Fibroblast of villous mesenchyme (primary cell): ENCODE measurements at places on chromosomes 7 and 10. TPM values are rescaled to one million over a fixed set of nuclear protein-coding genes. Genes with fewer than 3 reads are reported as not detected.

DNA sequence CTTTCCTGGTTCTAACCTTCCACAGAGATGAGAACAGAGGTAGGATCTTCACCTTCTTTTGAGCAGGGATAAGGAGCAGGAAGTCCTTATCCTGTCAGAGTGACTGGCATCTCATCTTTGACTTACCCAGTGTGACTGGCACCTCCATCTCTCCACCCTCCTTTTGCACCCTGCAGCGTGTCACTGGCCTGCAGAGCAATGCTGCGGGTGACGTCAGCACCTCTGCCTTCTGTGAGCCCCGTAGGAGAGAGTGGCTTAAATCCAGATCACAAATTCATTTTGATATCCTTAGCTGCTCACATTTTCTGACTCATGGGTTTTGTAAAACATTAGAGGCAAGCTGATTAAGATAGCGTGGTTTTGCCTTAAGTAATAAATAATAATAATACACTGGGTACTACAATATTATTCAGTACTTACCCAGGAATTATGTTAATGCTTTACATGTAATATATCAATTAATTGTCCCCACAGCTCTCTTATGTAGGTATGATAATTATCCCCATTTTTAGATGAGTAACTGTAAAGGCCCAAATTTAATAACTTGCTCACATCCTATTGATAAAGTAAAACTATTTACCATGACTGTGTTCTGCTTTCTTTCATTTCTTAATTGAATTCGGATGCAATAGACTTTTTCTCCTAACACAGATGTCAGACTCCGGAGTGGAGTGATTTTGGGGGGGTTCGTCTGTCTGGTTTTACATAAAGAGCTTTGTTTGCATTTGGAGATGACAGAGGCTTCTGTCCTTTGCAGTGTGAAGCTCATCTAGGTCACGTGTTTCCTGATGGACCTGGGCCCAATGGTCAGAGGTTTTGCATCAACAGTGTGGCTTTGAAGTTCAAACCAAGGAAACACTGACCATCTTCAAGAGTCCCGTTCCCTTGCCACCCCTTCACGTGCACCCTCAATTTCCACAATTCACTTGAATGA, 24.9 kb downstream of the MSRB2 start:
- DNase-seq, result no peak

DNA sequence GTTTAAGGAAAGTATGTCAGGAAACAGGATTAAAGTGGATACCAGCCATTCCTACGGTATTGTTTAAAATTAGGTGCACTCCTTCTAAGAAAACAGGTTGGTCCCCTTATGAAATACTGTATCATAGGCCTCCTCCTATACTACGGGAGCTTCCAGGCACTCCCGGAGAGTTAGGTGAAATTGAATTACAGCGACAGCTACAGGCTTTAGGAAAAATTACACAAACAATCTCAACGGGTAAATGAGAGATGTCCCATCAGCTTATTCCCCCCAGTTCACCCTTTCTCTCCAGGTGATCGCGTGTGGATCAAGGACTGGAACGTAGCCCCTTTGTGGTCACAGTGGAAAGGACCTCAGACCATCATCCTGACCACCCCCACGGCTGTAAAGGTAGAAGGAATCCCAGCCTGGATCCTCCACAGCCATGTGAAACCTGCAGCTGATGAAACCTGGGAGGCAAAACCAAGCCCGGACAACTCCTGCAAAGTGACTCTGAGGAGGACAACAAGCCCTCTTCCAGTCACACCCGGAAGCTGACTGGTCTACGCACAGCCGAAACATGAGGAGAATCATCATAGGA, 25.1 kb upstream of the GHITM start:
- no peak for DNase-seq

- no peak for DNase-seq
Measured at GRCh38 chr10:5002013-5002727, 1.5 kb downstream of the AKR1C2 start.

DNA sequence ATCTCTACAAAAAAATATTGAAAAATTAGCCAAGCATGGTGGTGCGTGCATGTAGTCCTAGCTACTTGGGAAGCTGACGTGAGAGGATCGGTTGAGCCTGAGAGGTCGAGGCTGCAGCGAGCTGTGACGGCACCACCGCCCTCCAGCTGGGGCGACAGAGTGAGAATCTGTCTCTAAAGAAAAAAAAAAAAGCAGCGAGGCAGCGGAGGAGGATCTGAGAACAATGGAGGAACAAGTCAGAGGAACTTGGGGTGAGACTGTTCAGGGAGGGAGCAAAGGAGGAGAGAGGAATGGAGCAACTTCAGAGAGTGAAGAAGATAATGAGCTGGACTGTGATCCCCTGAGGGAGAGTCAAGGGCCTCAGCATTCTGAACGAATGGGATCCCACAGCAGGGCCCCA, 85.4 kb downstream of the MKX start:
- no peak for DNase-seq

Gene SVOPL
- not detected in 2 replicates for total RNA-seq
